ENCODE measurements at places on chromosomes 7 and 10.

DNA sequence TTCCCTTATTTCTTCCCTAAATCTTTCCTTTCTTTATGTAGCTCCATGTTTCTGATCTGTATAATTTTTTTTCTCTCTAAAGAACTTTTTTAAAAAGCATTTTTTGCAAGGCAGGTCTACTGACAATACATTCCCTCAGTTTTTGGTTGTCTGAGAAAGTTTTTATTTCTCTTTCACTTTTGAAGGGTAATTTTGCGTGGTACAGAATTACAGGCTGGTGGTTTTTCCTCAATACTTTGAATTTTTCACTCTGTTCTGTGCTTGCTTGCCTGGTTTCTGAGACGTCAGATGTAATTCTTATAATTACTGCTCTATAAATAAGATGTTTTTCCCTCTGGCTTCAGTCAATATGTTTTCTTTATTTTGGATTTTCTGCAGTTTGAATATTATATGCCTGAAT, 205.4 kb upstream of the VSTM2A start:
- no peak for DNase-seq

DNA sequence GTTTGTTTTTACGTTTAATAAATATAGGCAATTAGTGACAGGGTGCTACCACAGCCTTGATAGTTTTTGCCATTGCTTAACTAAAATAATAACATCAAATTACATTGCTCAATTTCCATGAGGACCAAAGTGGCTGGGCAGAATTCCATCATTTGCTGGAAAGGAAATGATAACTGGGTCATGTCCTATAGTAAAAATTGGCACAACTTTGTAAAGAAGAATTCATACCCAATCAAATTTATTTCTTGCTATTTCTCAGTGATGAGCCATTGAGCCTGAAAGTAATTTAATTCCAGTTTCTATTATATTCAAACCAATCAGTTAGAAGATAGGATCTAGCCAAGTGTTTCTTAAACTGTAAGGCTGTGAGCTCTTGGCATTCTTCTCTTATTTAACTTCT, 102.2 kb upstream of the CTTNBP2 start:
- no peak for DNase-seq

DNA sequence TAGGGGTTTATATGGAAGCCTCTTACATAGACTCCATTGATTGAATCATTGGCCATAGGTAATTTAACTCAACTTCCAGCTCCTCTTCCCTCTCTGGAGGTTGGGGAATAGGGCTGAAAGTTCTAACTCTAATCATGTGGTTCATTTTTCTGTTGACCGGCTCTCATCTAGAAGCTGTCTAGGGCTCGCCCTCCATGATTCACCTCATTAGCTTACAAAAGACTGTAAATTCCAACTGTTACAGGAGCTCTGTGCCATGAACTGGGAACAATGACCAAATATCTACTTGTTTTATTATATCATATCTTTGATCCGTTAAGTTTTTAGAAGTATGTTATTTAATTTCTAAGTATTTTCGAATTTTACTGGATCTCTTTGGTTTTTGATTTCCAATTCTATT, 263.0 kb downstream of the TCF7L2 start:
- DNase-seq, result no peak

DNA sequence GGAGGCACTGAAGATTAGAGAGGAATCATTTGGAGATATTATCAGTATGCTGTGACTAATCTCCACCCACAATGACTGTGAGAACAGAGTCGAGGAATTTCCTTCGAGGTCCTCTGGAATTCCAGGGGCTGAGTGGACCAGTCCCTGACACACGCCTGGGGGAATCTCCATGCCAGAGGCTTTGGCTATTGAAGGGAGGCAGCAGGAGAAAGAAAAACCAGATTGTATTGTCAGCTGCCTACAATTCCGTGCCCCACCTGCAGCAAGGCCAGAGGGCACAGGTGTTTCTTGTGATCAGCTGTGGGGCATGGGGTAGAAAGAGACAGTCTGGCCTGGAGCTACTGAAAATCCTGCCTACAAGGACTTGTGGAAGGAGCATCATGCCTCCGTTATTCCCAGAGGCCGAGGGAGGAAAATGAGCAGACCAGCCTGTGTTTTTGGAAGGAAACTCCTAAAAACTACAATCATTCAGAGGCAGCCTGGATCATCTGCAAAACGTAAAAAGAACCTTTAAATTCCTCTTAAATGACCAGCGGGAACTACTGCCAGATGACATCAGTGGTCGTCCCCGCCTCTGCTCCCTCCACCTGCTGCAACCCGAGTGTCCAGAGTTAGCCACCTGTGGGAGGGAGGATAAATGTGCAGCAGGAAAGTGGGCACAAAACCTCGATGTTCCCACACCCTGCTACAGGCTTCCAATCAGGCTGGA, 25.4 kb upstream of the ANK3 start:
- peak; percentile 80 for DNase-seq

DNA sequence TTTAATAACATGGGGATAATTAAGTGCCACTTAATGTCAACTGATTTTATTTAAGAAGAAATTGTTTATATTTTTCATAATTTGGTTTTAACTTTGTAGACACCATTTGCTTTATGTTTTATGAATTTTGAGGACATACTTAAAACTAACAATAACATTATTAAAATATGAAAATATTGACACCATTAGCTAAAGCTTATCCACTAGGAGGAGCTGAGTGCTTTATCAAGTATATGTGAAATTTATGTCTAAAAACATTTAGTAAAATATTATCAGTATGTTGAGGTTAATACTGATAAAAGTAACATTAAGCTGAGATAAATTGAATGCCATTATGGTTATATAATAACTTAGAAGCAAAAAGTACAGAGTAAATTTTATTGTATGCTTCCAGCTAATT, 622.1 kb downstream of the ARL4A start:
- DNase-seq, result no peak

GRCh38 chr10:62376071-62377025, 2.2 kb downstream of the ZNF365 start:
- no peak for DNase-seq

DNA sequence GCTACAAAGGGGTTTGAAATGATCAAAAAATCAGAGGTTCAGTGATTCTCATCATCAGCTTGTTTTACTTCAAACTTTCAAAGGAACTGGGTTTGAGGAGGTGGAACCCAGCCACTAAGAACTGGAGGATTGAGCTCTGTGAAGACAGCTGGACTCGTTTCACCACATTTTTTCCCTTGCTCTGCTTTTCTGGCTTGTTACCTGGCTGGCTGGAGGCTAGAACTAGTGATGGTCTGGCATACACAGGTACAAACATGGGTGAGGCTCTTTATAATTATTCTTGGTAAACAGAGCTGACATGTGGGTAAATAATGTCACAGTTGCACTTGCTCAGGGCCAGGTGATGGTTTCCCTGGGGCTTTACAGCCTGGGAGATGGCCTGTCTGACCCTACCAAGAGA, 352.5 kb downstream of the FGFR2 start:
- no peak for DNase-seq

DNA sequence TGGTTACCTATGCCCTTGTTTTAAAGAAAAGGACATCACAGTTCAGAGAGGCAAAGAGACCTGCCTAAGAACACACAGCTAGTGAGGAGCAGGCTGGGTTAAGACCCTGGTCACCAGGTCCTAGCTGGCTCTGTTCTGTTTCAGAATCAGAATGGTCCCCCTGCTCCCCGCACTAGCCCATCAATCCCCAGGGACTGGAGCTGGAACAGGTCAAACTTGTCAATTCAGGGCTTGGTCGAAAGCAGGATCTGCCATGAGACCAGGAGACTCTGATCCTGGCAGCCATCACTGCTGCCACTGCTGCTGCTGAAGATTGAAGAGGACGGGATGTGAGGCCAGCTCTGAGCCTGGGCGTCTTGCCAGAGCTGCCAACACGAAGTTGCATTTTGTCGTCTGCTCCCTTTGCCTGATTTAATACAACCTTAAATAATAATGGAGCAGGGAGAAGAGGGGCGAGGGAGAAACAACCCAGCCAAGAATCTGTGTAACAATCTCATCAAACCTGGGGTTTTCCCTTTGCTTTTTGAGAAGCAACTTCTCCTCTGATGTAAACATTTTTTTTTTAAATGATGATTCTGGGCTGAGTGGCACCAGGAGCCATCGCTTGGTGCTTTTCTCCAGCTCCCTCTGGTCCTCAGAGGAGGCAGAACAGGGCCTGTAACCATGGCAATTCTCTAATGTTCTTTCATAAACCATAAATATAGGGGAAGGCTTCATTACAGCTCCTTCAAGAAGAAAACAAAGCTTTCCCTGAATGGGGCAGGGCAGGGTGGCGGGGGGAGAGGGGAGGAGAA, 119.0 kb upstream of the SORCS3 start:
- no peak for DNase-seq

DNA sequence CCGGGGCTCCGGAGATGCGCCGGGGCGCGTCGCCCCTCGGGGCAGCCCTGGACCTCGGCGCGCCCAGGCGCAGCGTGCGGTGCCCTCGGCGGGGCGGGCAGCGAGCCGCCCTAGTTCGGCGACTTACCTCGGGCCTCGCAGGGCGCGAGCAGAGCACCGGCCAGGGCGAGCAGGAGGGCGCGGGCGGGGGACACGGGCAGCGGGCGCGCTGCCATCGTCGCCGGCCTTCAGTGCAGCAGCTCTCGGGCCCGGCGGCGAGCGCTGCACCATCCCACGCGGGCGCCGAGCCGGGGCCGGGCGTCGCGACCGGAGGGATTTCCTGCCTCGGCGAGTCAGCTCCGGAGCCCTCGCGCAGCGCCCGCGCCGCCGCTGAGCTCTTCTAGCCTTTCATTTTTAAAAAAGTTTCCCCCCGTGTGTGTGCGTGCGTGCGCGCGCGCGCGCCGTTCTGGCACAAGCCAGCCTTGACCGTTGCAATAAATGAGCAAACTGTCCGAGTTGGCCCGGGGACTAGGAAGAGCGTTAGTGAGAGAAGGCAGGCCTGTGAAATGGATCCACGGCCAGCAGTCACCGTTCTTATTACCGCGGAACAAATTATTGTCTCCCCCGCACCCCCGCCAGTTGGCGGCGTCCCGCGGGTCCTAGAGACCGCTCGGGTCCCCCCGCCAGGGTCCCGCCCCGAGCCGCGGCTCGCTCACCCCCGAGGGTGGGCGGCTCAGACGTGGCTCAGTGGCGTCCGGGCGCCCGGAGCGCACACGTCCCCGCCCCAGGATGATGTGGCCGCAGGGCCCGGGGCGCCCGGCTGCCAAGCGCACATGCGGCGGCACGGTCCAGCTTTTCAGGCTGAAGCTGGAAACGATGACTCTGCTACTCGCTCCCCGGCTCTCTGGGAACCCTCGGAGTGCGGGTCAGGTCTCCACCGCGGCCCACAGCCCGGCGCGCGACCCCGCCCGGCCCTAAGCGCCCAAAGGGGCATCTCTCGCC, at the start of gene ADAM12:
Gene ADAM12 (minus strand): TSS at position 547 of the 981 bp plus-strand sequence. CDS start 332 bp downstream, at position 215.
- peak; percentile 70 for DNase-seq

GRCh38 chr10:93991596-93992284, 2.0 kb upstream of the PLCE1 start:
- DNase-seq, result peak; percentile 87

DNA sequence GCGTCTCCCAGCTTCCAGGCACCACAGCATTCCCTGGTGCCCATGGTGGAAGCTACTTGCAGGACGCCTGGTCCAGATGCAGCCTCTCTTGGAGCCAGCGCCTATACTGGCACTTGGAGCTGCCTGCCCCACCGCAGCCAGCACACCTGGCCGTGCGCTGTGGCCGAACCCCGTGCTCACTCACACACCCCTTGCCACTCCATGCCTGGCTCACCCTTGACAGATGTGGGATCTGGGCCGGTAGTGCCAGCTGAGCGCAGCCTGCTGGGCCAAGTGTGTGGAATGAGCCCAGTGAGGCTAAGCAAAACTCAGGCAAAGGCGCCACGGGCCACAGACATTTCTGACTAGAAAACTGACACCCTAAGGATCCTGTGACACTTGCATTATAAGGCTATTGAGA, 884.8 kb downstream of the LRMDA start:
- DNase-seq, result no peak

DNA sequence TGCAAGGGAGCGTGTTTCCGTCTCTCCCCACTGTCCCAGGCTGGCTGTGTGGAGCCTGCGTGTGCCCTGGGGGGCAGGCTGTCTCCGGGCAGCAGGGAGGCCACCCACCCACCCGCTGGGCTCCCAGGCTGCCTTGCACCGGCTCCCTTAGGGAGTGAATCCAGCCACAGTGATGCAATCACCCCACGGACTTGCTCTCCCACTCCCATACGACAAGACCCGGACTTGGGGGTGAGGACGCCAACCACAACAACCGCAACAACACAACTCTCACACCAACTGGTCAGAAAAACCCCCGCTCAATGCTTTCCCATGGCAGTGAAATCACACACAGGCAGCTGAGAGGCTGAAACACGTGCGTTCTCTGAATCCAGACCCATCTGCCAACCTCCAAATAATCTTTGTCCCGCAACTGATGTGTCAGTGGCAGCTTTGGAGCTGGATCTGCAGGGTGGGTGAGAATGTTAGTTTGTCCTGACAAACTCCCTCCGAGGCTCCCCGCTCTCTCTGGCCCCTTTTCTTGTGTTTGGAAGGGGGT, 62.7 kb upstream of the DDC start:
- DNase-seq, result no peak

GRCh38 chr7:28500138-28500537, 87.8 kb downstream of the CREB5 start:
- no peak for DNase-seq

GRCh38 chr10:96260014-96260413, 11.4 kb downstream of the BLNK start:
- DNase-seq, result no peak

DNA sequence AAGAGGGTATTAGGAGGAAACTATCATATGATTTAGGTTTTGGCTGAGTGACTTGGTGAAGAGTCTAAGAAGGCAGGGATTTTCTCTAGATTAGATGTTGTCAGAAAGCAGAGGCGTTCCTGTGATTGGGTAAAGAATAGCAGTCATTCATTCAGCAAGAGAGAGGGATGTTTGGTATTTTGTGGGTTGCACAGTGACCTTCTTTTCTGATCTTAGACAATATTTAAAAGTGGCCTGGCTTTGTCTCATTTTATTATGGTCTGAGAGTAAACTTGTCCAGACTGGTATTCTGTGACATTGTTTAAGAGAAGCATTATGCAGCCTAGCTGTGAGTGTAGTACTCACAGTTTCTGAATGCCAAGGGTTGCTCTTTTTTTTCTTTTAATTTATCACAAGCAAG, 18.5 kb downstream of the HYAL4 start:
- DNase-seq, result no peak
